T-helper 22 cell (primary cell): ENCODE measurements at places on chromosomes 6 and 20.

DNA sequence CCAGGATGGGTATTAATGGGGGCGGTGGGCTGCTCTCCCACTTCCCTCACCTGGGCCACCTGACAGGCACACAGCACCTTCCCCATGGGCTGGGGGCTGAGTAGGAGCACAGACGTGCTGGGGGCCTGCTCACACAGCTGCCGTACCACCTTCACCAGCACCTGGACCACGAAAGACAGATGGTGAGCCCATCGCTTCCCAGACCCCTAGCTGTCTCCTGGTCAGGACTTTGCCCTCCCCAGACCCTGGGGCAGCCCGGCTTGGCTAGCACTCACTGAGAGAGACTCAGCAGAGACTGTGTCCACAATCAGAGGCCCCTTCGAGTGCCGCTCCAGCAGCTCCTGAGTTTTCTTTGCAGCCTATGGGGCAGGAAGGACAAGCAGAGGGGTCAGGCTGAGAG, 12.0 kb downstream of the AARS2 start:
- DNase-seq, result no peak

DNA sequence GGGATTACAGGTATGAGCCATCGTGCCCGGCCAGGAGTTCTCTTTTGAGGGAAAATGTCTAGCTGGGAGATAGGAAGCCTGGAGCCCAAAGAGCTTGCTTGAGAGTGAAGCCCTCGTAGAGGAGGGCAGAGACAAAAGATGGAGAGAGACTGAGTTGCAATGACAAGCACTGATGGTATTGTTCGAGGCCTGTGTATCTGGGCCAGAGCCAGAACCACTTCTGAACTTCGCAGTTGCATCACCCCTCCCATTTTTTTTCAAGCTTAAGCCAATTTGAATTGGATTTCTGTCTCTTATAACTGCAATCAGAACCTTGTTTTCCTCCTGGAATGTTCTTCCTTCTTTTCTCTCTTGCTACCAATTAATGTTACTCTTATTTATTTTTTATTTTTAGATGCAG, 83.1 kb downstream of the KCNB1 start:
- DNase-seq, result no peak

- DNase-seq, result no peak
These were observed 360.9 kb downstream of the BCKDHB start for GRCh38 chr6:80467408-80467807.

- DNase-seq, result no peak
These were observed 16.5 kb downstream of the PEDS1 start for GRCh38 chr20:50136822-50137599.

DNA sequence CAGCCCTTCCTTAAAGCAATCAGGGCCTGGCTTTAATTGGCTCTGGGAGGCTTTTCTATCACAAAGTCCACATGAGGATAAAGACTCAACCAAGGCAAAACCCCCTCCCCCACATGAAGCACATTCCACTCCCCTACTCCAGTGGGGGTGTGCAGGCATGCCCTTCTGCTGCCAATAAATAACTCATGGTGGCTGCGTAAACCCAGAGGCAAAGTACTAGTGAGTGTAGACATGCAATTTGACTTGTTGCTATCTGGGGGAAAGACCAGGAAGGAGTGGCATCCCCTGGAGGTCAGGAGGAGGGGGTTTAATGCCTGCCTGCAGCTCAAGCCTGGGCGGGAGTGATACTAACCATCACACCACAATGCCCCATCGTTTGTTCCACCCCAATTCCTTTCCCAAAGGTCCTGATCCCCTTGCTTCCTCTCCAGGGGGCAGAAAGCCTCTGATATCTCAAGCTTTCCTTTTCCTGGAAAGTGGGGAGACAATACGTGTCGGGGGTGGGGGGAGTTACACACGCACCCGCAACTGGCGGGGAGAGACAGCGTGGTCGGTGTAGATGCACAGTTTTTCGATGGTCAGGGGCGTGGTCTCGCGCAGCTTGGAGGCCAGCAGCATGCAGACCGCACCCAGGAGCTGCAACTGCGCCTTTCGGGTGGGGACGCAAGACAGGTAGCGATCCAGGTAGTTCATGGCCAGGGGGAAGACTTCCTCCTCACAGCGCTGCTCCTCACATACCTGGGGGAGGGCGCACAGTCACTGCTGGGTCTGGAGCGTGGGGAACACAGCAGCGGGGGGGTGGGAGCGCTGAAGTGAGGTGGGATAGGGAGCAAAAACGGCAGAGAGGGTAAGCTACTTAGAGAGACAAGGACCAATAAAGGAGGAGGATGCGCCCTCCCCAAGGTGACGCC, 1.5 kb downstream of the CCND3 start:
- no peak for DNase-seq

- no peak for DNase-seq
These were observed 173.9 kb downstream of the EPM2A start for GRCh38 chr6:145561095-145562072.

DNA sequence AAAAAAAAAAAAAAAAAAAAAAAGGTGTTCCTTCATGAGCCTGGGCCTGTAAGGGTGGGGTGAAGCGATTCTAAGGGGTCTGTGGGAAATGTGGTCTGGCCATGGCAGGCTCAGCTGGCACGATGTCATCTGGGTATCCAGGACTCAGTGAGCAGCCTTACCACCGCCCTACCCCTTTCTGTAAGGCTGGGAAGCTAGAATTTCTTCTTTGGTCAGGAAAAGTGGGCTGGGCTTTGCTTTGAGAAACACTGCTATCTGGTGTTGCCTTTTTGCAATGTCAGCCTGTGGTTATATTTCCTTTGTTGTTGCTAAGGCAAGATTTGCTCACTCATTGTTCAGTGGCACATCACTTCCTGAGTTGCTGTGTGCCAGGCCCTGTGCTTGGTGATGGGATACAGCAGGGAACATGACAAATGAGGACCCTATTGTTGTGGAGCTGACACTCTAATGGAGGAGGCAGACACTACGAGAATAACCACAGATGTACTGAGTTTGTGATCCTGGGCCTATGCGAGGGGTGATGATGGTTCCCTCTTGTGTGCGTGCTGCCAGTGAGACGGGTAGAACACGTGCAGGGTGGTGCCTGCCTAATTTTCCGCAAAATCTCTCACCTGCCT, 45.9 kb upstream of the ZNFX1 start:
- no peak for DNase-seq

GRCh38 chr6:56652994-56653393, 10.3 kb upstream of the DST start:
- no peak for DNase-seq

DNA sequence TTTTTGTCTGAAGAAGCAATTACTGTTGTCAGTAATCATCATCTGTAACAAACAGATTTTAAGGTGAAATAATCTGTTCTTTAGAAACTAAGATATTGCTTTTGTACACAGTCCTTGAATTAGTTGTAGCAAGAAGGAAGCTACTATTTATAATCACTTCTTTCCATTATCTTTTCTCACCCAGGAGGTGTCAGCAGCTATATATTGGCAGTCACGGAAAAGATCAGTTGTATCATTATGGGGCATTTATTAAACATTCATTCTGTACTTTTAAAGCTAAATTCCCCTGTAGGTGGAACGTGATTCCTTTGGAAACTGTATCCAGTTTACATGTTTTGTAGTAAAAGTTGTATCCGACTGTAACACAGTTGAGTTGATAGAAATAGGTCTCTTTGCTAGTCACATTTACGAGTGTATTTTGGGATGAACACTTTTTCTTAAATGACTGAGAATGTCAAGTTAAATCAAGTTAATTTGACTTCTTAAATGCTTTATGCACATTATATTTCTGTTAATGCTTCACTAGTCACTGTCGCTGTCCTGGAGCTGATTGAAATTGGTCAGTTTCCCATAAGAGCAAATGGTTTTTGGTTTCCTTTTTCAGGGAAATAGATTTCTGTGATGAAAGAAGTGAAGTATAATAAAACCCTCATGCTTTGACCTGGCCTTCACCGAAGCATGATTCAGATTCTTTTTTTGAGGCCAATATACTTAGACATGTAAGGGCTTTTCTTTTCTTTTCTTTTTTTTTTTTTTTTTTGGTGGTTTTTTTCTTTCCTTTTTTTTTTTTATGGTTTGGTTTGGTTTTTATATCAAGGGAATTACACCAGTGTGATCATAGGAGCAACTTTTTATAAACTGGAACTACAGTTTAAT, 5.1 kb downstream of the QKI start:
- DNase-seq, result no peak

DNA sequence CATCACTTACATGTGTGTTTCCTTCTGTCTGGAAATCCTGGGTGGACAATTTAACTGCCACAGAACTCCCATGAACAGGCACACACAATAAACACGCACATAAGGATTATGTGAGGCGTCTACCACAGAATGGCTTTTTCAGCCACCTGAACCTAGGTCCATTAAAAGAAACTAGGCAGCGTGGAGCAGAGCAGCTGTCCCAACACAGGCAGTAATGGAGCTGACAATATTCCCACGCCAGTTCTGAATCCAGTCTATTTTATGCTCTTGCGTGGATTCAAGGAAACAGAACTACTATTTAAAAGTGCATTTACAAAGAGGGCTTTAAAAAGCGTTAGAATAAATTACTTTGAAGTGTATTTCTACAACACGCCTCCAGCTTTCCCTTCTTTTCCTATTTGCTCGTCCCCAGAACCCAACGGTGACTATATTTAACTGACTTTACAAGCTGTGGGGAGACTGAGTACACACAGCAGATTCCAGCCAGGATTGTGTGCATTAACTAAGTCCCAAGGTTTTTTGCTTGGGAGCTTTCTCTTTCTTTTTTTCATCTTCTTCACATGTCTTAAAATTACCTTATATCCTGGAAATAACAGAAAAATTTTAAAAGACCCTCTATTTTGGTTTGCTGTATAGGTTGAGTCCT, 95.9 kb downstream of the GMDS start:
- DNase-seq, result no peak

GRCh38 chr6:170022291-170022722, 268.6 kb downstream of the DLL1 start:
- DNase-seq, result no peak

GRCh38 chr6:44772838-44773237, 385.3 kb downstream of the CDC5L start:
- no peak for DNase-seq

- DNase-seq, result no peak
These were observed 258.6 kb upstream of the SPTLC3 start for GRCh38 chr20:12750221-12750620.

- no peak for DNase-seq
These were observed 26.2 kb upstream of the TSHZ2 start for GRCh38 chr20:52945862-52946522.

- DNase-seq, result no peak
These were observed 13.9 kb downstream of the C6orf15 start for GRCh38 chr6:31098449-31098938.

GRCh38 chr20:47577314-47577713, 75.6 kb downstream of the NCOA3 start:
- DNase-seq, result no peak

DNA sequence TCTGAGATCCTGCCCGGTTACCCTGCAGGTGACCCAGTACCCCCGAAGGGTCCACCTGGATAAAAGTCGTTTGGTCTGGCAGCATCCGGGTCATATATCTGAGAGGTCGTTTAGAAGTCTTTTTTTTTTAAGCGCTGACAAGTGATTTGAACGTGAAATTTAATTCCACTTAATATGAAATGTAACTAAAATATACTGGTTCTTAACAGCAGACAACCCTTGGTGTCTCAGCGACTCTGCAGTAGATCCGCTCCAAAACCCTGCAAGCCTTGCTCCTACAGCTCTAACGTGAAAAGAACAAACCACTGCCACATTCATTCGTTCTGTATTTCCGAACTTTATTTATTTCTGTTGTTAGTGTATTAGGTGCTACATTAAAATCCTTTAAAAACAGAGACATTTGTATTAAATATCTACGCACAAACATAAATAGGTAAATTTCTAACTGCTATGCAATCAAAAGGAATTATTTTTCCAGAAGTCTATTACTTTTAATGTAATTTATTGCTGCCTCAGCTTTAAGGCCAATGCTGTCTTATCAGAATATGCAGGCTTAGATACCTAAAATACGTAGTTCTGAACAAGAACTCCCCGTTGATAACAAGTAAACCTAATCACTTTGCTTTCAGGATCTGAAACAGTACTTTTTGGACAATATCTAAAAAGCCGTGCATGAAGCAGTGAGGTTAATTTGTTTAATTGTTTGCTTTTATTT, 33.5 kb upstream of the TCF21 start:
- DNase-seq, result no peak

DNA sequence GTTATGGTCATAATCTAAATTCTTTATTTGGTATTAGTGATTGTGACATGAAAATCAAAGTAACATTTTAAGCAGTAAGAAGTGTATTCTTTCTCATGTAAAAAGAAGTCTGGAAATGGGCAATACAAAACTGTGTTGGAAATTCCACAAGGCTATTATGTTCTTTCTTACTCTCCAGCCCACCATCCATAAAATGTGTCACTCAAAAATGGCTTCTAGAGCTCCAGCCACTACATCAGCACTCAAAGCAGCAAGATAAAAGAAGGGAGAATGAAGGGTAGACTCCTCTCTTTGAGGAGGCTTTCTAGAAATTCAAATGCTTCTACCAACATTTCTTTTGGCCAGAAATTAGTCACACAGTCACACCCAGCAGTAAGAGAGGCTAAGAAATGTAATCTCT, 18.4 kb downstream of the PDSS2 start:
- DNase-seq, result no peak

DNA sequence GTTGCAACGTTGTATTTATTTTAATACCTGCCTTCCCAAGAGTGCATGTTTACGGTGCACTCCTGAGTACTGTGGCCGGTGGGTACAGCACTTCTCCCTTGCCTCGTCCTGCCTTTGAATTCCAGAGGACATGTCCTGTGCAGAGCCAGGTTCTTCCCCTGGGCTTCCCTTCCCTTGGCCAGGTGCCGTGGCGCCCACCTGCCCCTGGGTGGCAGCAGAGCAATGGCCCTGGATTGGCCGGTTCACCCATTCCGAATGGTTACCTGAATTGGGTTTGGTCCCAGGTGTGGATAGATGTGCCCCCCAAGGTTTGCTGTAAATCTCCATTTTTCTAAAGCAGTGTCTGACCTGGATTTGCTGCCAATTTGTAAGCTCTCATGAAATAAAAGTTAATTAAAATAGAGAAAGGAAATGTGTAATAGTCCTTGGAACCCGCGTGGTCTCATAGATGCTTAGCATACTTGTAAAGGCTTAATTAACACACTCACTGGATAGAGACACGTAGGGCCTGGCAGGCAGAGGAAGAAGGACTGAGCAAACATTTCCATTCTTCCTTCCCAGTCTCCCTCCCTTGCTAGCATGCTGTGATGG, 40.6 kb downstream of the DTD1 start:
- DNase-seq, result no peak

GRCh38 chr20:61548069-61548468, 296.0 kb downstream of the CDH4 start:
- DNase-seq, result no peak

GRCh38 chr20:34243377-34243776, 2.2 kb downstream of the ASIP start:
- no peak for DNase-seq
